KG1 (cell line): ENCODE measurements at places on chromosomes 3 and 15.

DNA sequence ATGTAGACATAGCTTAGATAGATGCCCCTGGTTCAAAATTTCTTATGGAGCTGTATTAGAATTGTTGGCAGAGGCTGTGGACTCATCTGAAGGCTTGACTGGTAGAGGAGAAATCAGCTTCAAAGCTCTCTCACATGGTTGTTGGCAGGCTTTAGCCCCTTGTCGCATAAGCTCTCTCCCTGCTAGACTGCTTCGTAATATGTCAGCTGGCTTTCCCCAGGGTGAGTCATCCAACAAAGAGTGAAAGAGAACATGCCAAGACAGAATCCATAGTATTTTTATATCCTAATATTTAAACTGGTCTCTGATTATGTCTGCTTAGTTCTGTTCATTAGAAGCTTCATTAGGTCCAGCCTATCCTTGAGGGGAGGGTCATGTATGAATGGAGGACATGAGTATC, 427.4 kb upstream of the NAALADL2 start:
- DNase-seq: no peak

GRCh38 chr3:13557926-13558325, 9.0 kb downstream of the FBLN2 start:
- DNase-seq: no peak

DNA sequence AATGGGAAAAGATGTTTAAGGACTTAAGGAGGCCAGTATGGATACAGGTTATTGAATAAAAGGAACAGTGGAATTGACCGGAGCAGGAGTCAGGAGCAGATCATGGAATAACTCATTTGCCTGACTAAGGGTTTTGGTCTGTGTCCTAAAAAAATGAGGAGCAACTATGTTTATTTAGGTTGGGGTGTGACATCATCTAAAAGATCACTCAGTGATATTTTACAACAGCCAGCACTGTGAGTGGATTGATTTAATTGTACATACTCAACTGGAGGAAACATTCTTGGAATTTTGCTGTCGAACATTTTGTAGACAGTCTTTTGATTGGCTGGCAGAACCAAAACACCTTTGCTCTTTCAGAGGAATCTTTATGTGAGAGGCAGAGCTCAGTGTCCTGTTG, 348.6 kb upstream of the CDIN1 start:
- no peak for DNase-seq

DNA sequence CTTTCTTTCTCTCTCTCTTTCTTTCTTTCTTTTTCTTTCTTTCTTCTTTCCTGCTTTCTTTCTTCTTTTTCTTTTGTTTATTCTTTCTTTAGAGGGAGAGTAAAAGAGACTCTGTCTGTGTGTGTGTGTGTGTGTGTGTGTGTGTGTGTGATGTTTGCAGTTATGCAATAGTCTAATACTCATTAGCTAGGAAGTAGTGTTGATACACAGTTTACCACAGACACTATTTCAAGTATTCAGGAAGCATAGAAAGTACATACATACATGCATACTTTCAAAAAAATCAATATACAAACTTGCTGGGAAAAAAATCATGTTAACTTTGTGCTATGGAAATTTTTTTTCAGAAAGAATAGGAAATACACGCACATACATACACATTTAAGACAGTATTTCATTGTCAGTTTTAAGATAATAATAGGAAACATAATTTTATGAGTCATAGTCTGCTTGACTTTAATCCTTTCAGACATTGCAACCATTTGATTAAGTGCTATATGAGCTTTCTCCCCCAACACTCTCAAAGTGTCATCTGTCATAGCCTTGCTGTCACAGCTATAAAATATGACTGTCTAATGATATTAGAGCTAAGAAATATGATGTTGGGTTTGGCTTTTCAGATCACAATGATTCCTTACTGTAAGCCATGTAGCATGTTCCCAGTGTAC, 74.9 kb upstream of the EPHA3 start:
- DNase-seq: no peak

- no peak for DNase-seq
Measured at GRCh38 chr3:9841015-9841414, 2.8 kb downstream of the RPUSD3 start.

DNA sequence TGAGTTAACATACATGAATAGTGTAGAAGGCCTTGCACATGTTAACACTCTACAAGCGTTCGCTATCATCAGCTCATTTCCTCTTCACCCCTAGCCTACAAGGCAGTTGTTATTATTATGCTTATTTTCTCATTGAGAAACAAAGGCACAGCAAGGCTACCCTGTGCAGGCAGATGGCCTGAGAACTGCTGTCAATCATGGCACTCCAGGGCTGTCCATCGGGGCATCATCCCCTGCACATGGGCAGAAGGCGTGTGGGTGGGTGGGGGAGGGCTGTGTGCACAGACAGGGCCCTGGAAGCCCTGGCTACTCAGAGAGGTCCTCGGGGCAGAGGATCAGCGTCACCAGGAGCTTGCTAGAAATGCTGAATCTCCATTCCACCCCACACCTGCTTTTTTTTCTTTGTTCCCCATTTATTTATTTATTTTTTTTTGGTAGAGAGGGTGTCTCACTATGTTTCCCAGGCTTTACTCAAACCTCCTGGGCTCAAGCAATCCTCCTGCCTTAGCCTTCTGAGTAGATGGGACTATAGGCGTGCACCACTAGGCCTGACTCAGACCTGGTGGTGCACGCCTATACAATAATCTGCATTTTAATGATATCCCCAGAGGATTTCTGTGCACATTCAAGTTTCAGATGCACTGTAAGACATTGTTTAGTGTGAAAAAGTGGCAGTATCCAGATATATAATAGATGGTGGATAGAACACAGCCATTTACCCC, 9.6 kb upstream of the ZXDC start:
- DNase-seq: no peak

GRCh38 chr3:125289429-125289981, 77.0 kb upstream of the SLC12A8 start:
- DNase-seq: no peak
